Hippocampal formation (tissue), 2 donors: ENCODE measurements at places on chromosomes 3 and 15.

GRCh38 chr3:155494332-155494731 is 200.8 kb upstream of the STRIT1 start:
- no peak for DNase-seq

DNA sequence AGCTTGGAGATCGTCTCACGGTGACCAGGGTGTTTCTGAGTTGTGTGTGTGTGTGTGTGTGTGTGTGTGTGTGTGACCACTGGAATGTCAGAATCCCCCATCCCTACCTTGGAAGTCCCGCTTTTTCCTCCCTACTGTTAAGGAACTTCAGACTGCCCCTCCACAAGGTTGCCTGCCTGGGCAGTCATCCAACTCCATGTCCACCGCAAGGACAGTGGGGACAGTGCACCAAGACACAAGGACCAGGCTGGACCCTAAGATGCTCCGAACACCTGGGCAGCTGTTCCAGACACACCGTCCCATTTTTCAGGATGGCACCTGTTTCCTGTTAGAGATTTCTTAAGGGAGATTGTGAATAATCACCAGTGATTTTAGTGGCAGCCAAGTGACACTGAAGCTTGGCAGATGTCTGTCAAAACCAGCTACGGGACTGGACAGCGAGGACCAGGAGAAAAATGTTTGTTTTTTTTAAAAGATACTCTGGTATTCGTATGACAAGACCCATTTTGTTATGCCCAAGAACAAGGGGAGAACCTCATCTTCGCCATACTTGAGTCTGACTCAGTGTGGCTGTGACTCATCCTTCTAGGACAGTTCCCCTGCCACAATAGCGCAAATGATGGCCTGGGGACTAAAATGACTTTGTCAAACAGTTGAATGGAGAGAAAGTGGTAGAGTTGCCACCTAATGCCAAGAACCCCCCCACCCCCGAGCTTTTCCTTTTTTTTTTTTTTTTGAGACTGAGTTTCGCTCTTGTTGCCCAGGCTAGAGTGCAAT is 15.5 kb downstream of the PAQR9 start:
- DNase-seq, result no peak

DNA sequence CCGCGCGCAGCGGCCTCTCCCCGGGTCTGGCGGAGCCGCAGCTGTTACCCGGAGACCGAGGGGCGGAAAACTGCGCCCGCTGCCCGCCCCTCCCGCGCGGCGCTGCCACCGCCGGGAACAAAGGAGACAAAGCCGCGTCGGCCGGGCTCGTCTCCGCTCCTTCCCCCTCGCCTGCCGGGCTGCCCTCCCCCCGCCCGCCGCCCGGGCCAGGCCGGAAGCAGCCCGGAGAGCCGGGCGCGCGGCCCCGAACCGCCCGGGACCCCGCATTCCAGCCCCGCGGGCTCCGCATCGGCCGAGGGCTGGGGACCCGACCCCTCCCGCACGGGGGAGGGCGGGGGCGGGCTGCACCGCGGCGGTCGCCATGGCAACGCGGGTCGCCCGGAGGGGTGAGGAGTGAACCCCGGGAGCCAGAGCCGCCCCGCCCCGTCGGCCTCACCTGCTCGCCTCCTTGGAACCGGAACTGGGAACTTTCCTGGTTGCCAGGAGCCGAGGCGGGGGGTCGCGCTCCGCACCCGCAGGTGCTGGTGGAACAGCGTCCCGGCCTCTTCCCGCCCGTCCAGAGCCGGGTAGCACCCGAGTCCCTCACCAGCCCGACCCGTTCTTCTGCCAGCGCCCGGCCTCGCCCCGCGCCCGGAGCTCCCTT is 448 bp downstream of the PLXNB1 start:
- peak; percentile 83 for DNase-seq

- DNase-seq, result no peak
Measured at GRCh38 chr3:100781301-100781700, 72.0 kb downstream of the TFG start.

DNA sequence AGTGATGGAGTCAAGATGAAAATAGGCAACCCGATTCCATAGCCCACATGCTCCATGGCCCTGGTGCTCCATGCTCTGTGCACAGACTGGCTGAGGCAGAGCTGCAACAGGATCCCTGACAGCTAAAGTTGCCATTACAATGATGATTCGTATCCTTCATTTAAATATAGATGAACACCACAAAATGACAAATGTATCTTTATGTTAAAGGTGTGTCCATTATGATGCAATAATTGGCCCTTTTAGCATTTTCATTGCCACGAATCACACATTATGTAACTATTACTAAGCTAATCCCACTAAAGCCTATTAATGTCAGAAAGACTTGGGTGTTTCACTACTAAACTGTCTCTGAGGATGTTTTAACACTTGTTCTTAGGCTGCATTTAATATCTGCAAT is 270.2 kb upstream of the THBS1 start:
- DNase-seq, result no peak
